Colonic mucosa (tissue), 4 donors: ENCODE measurements at places on chromosomes 11 and 22. TPM values are rescaled to one million over a fixed set of nuclear protein-coding genes. Genes with fewer than 3 reads are reported as not detected.

DNA sequence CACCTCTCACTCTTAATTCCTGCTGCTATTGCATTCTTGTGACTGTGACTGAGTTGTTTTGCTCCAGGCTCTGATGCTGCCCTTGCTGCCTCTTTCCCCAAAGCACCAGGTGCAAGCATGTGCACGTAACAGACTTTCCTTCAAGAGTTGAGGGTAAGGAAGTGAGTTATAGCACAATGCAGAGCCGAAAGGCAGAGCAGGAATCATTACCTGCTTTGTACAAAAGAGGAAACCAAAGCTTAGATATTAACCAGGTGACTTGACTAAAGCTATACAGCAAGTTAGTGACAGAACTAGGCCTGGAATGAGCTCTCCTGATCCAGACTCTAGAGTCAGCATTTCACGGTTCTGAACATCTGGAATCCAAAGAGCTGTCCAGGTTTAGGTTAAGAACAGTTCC, 33.6 kb downstream of the NEU3 start:
- DNase-seq: no peak

Gene HMOX1
- 31.0 TPM for total RNA-seq

Gene RAB38
- total RNA-seq: 1.6 TPM

Gene APOL4
- 2.3 TPM for total RNA-seq

- no peak for DNase-seq
Observed at GRCh38 chr22:36211237-36211861, 9.7 kb upstream of the APOL4 start.

- no peak for DNase-seq
Observed at GRCh38 chr11:110329445-110329844, 33.0 kb upstream of the RDX start.

DNA sequence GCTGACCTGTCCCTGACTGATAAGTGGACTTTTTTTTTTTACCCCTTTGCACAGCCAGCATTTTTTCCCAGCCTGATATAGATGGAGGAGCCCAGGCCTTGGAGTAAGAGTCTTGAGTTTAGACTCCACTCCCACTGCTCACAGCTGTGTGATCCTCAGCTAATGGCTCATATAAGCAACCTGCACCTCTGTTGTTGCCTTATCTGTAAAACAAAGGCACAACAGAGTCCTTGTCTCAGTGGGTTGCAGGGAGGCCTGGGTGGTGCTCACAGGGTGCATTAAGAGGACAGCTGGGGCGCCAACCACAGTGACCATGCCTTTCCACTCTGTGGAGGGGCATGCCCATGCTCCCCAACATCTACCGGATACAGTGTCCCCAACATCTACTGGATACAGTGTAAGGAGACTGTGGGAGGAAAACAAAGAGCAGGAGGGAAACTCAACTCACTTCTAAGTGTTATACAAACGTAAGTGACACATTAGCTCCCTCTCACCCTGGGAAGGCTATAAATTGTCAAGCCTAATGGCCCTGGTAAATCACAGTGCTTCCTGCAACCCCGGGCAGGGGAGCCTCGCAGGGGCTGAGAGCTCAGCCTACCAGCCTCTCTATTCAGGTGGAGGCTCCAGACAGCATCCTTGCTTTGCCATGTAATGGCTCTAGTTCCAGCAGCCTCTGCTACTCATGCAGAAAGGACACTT, 109.5 kb downstream of the TENM4 start:
- DNase-seq: no peak

Gene TRIM51
- not detected for total RNA-seq

- DNase-seq: no peak
Observed at GRCh38 chr22:35051013-35051535, 14.9 kb upstream of the ISX start.

DNA sequence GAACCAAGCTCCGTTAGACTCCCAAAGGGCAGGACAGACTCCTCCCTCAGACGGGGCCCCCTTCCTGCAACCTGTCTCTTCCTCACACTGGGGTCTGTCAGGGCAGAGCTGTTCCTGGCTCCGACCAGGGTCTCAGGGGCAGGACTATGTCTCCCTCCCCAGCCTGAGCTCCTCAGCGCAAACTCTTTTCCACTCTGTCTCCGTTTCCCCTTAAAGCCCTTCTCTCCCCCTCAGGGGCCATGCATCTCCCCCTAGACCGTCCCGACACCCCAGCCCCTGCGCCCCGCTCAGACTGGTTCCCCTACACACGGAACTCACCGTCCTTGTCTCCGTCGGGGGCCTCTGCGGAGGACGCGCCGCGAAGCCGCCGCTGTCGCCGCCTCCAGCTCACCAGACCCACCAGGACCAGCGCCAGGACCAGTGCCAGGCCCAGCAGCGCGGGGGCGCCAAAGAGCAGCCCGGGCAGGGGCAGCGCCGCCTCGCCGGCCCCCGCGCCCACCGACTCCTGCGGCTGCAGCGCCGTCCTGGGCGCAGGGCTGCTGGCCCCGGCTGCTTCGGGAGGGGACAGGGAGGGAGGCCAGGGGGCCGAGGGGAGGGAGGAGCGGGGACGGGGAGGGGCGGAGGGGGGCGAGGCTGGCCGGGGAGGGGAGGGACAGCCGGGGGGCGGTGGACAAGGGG, 684 bp downstream of the TNFRSF13C start:
- peak; percentile 82 for DNase-seq

DNA sequence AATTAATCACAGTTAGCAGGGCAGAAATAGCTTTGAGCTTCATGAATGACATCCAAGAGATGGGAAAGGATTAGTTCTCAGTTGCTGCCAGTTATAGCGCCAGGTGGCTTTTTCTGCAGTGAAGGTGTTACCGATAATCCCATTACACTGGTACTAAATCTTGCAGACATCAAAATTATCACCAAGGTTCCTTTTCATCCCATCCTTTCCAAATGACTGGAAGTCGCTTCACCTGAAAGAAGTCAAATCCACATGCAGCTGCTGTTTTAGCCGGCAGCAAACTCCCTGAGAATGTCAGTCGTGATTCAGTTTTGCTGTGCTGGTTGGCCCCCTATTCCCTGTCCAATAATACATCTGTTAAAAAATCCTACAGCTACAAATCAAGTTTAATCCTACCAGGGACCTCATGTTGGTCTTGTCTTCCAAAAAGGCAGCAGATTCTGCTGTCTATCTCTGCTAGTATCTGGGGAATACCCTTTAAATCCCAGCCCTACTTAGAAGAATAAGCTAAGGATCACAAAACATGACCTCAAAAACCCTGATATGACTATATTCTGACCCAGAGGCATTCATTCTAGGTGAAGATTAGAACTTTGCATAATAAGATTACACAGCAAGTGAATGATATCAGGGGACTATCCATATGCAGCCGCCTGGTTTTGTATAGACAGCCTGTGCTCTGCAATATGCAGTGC, 31.7 kb downstream of the IMMP1L start:
- DNase-seq: no peak

GRCh38 chr11:3154001-3154599, 11.0 kb downstream of the OSBPL5 start:
- no peak for DNase-seq

Gene WNT11
- total RNA-seq: 3.8 TPM

DNA sequence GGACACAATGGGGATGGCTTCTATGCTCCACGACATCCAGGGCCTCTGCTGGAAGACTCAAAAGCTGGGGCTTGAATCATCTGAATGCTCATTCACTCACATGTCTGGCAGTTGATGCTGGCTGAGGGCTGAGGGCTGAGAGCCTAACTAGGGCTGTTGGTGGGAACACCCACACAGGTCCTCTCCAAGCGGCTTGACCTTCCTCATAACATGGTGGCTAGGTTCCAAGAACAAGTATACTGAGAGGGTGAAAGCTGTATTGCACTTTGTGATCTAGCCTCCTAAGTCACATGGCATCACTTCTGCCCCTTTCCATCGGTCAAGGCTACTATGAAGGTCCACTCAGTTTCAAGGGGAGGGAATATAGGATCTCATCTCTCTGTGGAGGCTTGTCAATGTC, 7.5 kb downstream of the TMEM151A start:
- DNase-seq: no peak
